Left ventricle myocardium inferior (tissue), 1 donor: ENCODE measurements at places on chromosomes 2 and 18. TPM values are rescaled to one million over a fixed set of nuclear protein-coding genes. Genes with fewer than 3 reads are reported as not detected.

DNA sequence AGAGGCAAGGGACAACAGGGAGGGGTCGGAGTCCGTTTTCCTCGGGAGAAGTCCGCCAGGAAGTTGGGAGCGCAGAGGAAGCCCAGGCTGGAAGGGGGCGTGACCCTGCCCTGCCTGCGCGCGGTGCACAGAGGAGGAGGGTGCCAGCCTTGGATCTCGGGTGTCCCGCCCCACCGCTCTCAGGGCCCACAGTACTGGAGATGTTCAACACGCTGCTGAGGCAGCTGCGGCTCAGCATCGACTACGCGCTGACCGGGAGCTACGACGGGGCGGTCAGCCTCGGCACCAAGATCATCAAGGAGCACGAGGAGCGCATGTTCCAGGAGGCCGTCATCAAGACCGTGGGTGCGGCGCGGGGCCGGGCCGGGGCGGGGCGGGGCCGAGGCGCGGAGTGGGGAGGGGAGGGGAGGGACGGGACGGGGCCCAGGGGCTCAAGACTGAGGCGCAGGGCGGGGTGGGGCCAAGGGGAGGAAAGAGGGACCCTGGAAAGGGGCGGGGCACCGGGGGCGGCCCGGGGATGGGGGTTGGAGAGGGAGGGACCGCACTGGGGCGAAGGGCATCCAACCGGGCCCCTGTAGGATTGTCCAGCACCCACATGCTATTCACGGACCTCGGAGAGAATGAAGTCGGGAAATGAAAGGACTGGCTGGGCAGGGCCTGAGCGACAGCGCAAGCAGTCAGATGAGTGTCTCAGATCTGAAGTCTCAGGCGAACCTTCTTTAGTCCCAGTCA lies 36.6 kb downstream of the POMC start:
- peak; percentile 27 for DNase-seq

GRCh38 chr2:147546109-147546508 lies 298.7 kb upstream of the ACVR2A start:
- DNase-seq: no peak

DNA sequence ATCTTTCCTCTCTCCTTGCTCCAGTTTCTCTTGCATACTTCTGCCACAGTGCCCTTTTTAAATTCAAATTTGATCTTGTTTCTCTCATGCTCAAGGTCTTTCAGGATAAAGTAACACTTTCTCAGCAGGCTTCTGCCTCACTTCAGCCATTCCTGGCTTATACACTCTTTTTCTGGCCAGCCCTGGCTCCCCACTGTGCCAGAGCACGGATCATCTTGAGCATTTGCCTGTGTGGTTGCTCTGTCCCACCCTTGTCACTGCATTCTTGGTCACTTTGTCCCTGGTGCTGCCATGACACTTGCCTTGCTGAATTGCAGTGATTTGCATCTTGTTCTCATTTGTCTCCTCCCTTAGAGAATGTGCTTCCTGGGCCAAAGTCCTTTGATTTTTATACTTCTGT lies 634.3 kb downstream of the TMEM182 start:
- DNase-seq: no peak

GRCh38 chr2:180169474-180169873 lies 162.4 kb upstream of the CWC22 start:
- no peak for DNase-seq

ZNF521 gene
- total RNA-seq: 10.3 TPM

CFAP53 gene
- 0.16 TPM for total RNA-seq
